ENCODE measurements at places on chromosomes 12 and 14.

DNA sequence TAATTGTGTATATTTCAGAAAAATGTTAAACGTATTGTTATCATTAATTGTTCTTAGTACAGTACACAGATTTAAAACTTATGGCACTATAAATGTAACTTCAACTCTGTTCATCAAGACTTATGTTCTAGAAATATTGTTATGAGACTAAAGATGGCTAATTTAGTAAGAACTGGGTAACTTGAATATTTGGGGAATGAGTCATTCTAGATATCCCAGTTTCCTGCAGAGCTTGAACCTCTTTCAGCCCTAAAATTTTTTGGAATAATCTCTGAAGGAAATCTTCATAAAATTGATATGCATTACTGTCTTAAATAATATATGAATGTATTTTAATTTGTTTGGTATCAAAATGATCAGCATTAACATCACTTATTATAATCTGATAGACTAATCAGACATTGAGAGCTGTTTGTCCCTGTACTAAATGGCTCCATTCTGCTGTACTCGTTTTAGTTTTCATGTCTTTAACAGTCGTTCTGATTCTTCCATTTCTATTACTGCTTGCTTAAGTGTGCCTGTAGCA lies 87.1 kb downstream of the VEZT start:
- DNase-seq = no peak

- DNase-seq = no peak
Measured at GRCh38 chr12:2258025-2258424, 205.2 kb downstream of the CACNA1C start.

GRCh38 chr12:19912991-19913390 lies 455.3 kb upstream of the PDE3A start:
- DNase-seq = no peak

GRCh38 chr14:44279357-44279756 lies 227.7 kb downstream of the FSCB start:
- DNase-seq = no peak

- DNase-seq = no peak
Measured at GRCh38 chr14:32692441-32692840, 246.2 kb upstream of the NPAS3 start.

DNA sequence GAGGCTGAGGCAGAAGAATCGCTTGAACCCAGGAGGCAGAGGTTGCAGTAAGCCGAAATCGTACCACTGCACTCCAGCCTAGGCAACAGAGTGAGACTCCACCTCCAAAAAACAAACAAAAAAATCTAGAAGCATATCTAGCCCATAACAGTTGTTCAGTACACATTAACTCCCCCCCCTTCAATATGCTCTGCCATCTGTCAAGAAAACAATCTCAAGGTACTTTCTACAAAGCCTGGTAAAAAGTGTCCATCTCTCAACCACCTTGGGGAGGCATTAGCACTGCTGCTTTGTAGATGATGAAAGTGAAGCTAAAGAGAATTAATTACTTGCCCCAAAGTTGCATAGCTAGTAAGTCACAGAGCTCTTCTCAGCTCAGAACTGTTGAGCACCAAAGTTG lies 24.9 kb downstream of the LGALS3 start:
- no peak for DNase-seq

GRCh38 chr14:93654599-93654998 lies 133.7 kb downstream of the PRIMA1 start:
- no peak for DNase-seq

DNA sequence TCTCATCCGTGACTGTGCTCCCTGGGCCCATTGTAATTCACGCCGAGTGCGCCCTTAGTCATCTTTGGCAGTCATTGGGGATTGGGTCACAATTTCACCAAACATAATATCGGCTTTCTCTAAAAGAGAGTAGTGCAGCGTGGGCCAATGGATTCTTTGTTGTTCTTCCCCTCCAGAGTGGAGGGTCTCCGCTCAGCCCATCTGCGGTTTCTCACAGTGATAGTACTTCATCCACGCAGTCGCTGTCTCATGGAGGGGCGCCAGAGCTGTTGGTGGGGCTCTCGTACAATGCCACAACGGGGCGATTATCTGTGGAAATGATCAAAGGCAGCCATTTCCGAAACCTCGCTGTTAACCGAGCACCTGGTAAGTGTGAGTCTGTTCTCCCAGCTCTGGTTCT lies 321.8 kb downstream of the SNAPC1 start:
- no peak for DNase-seq

DNA sequence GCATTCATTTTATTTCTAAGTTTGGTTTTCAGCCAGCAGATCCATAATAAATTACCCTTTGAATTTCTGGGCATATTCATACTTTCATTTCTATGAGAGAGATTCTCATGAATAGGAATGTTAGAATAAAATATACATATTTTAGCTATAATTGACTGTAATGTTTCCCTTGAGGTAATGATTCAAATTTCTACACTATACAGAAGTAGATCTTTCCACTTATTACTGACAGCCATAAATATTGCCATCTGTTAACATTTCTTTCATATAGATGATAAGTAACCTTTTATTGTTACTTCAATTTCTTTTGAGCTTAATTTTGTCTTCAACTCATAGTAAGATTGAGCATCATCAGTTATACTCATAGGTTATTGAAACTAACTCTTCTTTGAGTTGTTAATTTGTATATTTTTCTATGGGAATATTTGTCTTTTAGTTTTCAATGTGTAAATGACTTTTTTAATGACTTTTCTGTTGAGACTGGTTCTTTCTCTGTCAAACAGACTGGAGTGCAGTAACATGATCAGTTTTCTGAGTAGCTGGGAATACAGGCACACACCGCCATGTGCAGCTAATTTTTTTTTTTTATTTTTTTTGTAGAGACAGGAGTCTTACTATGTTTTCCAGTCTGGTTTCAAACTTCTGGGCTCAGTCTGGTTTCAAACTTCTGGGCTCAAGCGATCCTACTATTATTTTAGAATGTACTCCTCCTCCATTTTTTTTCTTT lies 991.6 kb downstream of the SLC6A15 start:
- no peak for DNase-seq

DNA sequence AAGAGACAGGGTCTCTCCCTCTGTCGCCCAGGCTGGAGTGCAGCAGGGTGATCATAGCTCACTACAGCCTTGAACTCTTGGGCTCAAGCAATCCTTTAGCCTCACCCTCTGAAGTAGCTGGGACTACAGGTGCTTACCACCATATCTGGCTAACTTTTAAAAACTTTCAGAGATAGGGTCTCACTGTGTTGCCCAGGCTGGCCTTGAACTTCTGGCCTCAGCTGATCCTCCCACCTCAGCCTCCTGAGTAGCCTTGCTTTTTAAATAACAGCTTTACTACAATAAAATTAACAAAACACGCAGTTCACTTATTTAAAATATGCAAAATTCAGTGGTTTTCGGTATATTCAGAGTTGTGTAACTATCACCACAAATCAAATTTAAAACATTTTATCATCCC lies 79.0 kb downstream of the RCOR1 start:
- no peak for DNase-seq

- DNase-seq = no peak
Measured at GRCh38 chr14:71532344-71532743, 399.9 kb upstream of the RGS6 start.

DNA sequence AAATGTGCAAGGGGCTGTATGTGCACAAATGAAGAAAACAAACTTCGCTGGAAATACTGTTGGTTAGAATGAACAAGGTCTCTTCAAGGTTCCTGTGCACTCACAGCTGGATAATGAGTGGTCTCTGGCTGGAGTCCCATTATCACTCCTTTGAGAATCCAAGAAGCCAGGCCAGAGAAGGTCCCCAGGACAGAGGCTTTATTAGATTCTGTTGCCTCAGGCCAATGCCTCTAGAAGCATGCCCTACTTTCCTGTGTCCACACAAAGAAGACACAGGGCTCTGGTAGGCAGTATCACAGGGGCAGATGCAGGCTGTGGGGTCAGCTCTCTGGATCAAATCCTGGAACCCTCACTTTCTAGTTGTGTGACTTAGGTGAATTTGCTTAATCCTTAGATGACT lies 384.7 kb downstream of the GRIN2B start:
- no peak for DNase-seq

GRCh38 chr14:51884086-51884927 lies 23.9 kb downstream of the GNG2 start:
- no peak for DNase-seq

GRCh38 chr14:59870277-59871165 lies at the start of gene RTN1:
RTN1 (minus strand) TSS chr14:59870776; CDS start chr14:59870630, 146 bp downstream.
- peak; percentile 82 for DNase-seq

- no peak for DNase-seq
Measured at GRCh38 chr14:51619561-51619960, 32.1 kb upstream of the FRMD6 start.

DNA sequence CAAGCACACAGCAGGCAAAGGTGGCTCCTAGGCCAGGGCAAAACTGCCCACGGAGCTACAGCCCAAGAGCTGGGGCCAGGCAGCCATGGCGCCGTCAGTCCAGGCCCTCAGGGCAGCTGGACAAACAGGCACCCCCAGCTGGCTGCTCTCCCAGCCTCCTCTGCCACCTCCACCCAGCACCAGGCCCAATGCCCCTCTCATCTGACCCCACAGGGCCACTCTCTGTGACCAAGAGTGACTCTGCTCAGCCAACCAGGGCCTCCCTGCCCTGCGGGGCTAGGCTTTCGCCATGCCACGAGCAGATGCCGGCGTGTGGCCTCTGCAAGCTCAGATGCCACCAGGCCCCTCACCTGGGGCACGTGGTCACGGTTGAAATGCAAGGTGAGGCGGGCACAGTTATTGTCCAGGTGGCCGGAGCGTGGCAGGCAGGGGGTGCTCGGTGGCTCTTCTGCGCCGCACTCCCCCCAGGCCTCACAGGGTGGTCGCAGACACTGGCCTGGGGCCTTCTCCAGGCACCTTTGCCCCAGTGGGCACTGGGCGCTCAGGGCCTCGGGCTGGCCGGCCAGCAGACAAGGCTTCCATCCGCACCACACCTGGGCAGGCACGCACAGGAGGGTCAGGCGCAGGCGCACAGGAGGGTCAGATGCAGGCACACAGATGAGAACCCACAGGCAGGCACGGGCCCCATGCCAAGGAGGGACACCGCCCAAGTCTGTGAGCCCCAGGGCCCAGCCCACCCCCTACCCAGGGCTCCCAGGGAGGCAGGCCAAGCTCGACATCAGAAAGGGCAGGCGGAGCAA lies 23.0 kb downstream of the JAG2 start:
- no peak for DNase-seq

GRCh38 chr12:102885043-102885932 lies 31.8 kb downstream of the PAH start:
- no peak for DNase-seq

- no peak for DNase-seq
Measured at GRCh38 chr12:49809906-49810389, 18.3 kb downstream of the NCKAP5L start.

DNA sequence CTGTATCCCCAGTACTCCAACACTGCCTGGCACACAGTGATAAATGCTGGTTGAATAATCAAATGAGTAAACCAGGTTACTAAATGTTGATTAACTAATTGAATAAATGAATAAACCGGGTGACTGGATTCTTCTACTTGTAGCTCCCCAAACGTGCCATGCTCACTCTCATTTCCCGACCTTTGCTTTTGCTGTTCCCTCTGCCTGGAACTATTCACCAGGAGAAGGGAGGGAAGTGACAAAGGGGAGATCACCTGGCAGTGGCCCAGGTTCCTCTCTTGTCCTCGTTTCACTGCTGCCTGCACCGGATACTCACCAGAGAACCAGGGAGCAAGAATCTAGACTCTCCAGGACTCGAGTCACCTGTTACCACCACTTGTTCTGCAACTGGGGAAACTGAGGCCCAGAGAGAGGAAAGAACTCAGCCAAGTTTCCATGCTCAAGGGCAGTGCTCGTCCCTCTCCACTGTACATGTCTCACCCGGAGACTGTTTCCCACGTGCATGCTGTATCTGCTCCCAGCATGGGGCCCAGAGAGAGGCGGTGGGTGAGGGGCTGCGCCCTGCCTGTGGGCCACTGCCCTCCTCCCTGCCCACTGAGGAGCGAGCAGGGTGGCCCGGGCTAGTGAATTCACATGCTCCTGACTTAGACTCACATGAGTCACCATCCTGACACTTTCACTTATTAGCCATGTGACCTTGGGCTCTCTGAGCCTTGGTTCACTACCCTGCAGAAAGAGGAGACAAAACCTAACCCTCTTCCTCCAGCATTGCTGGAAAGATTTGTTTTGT lies 17.7 kb upstream of the POP5 start:
- no peak for DNase-seq

DNA sequence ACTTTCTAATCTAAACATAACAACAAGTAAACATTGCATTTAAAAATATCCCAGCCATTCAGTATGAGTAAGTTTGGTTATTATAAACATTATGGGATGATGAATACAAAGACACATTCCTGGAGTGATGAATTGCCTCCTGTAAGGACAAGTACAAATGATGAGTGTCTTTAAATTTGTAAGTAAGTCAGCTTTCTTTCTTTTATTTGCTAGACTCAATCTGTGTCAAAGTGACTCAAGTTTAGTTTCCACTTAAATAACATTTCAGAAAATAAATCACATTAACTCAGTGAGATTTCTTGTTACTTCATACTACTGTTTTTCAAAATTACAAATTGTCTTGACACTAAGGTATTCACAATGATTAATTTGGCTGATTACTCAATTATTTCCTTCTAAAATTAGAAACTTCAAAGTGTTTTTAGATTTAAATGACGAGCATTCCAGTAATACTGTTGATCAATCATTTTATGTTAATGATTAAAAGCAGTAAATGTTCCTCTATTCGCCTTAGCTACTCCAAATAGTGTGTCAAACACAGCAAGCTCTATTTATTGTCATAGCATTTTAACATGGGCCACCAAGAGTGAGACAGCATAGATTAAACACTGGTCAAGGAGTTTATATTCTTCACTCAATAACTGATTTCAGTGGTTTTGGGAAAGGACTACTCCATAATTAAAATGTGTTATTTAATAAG lies 658.0 kb upstream of the MDGA2 start:
- DNase-seq = no peak

DNA sequence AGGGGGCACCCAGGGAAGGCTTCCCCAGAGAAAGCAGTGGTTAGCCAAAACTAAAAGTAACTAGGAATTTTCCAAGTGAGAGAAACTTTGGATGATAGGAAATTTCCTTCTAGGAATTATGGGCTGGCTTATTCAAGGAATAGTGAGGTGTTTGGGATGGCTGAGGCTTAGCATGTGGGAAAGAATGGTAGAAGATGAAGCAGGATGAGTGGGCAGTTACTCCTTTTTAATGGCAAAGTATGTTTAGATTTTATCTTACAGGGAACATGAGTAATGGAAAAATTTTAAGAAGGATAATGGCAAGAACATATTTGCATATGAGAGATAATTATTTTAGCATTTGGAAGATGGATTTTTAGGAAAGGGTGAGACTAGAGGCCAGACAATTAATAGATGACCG lies 197.6 kb downstream of the SLC38A4 start:
- no peak for DNase-seq

GRCh38 chr14:49930720-49931119 lies 37.8 kb downstream of the ARF6 start:
- DNase-seq = no peak

- no peak for DNase-seq
Measured at GRCh38 chr12:20451761-20452160, 83.4 kb downstream of the PDE3A start.

GRCh38 chr12:85076688-85077430 lies 40.7 kb downstream of the LRRIQ1 start:
- peak; percentile 59 for DNase-seq

Data from NCI-H1105 (cell line).